Activated naive CD8-positive, alpha-beta T cell treated with anti-CD3 and anti-CD28 coated beads for 36 hours (primary cell): ENCODE measurements at places on chromosomes 4 and X. TPM values are rescaled to one million over a fixed set of nuclear protein-coding genes. Genes with fewer than 3 reads are reported as not detected.

DNA sequence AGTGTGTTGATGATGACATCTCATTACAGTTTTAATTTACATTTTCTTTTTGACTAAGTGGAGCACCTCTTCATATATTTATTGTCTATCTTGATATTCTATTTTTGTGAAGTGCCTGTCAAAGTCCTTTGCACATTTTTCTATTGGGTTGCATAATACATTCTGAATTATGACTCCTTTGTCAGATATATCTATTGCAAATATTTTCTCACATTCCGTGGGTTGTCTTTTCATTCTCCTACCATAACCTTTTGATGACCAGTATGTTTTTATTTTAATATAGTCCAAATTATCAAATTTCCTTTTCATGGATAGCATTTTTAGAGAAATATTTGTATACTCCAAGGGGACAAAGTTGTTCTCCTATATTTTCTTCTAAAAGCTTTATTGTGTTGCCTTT lies 126.4 kb downstream of the PJA1 start:
- DNase-seq = no peak

Gene HGFAC
- total RNA-seq = not detected

DNA sequence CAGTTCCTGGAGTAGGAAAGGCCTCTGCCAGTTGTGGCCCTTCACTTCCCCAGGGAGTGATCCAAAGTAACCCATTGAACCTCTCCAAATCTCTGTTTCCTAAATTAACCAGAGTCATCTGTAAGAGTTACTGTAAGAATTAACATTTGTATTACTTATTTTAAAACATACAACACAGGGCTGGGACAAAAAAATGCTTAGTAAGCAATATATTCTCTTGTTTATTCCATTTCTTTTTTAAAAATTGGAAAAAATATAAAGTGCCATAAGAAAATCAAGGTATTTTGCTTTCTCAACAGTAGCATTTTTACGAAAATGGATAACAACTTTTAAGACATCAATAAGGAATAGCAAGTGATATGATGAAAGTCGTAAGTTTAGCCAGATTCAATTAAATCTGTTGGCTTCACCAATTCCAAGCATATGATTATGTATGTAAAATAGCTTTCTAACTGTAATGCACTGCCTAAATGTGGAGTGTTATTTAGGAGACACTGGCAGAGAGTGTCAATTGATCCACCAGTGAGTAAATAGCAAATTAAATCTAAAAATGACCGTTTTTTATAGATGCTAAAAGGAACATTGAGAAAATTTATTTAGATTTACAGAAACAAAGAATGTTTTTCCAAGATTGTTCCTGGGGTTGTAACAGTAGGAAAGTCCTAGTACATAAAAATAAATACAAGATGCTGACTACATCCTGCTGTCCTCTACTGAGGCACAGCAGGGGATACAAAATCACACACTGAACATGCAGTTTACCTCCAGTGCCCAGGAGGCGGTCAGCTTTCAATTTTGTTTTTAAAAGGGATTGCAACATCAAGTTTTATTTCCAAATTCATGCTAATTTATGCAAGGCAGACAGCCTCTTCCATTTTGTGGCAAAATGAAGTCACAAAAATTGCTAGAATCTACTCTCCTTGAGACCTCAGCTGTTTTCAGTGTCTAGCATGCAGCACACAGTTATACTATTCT lies 53.7 kb downstream of the GPM6A start:
- no peak for DNase-seq

DNA sequence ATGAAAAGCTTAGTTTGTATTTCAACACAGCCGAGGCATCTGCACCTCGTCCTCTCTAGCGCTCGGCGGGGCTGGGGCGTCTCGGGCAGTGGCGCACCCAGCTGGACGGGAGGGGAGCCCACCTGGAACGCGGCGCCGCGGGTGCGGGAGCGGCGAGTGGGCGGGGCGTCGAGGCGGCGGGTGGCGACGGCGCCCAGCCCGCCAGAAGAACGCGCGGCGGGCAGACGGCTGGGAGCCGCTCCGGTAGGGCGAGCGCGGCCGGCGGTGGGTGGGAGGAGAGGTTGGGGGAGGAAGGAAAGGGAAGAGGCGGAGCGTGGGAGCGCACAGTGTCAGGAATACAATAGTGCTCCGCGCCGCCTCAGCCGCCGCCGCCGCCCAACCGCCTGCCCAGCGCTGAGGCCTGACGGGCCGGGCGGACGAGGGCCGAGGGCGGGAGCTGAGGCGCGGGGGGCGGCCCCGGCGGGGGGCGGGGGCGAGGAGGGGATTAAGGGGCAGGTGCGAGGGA lies at the start of gene JADE3:
TSS of gene JADE3 (plus strand) at position 324 of the 505 bp plus-strand sequence. CDS start 72,474 bp downstream, outside the sequence.
- DNase-seq = peak; percentile 36

GRCh38 chr4:184657144-184657543 lies 7.6 kb downstream of the PRIMPOL start:
- no peak for DNase-seq

DNA sequence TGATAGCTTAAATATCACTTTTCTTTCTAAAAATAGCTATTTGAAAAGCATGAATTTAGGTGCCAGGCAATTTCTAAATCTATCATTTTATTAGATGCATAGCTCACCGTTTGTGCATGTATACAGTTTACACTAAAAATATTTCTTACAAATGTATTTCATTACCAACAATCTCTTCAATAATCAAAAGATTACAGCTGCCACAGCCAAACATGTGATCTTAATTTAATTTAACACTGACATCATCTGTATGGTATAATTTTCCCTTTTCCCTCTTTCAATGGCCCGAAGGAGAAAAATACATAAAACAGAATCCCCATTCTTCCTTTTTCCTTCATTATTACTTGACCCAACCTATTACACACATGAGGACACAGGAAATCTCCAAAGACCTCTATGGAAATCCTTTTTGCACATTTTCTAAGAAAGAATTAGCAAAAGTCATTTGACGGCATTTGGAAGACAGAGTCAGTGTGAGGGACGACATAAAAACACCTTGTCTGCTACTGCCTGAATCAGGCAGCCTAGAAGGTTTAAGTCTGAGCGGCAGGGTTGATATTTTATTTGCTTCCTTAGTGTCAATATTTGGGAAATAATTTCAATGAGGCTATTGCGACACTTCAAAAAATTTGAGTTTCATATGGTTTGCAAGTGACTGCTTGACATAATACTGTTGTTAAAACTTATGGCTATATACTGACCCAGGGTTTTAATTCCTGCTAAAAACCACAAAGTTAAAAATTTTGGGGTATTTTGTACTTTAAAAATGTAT lies 111.2 kb downstream of the TTC29 start:
- no peak for DNase-seq

GRCh38 chr4:11420327-11420726 lies 8.4 kb downstream of the HS3ST1 start:
- DNase-seq = no peak

DNA sequence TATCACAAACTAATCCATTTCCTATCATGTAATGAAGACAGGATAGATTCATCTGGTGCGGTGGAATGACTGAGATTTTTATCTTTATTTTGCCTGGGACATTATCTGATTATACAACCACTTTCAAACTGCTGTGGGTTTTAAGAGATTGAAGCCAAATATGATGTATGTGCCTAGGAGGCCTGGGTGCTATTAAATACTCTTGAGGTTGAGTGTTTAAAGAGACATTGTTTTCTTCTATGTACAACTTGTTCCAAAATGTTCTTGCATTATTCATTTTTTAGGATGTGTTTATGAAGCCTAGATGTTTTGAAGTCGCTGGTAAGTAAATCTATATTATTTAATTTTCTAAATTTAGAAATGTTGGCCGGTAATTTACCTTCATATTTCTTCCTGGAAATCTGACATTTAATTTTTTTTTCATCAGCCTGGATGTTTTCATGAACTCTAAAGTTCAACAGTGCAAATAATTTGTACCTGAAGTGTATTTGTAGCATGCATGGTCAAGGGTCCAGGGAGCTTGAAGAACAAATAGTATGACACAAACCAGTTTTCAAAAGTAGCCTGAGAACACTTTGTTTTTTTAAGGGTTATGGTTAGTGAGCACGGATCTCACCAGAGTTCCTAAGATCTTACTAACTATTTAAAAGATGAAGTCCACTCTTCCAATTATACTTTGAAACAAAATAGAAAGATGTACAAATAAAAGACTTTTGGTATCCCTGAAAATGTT lies 72.8 kb upstream of the ATP8A1 start:
- DNase-seq = no peak

DNA sequence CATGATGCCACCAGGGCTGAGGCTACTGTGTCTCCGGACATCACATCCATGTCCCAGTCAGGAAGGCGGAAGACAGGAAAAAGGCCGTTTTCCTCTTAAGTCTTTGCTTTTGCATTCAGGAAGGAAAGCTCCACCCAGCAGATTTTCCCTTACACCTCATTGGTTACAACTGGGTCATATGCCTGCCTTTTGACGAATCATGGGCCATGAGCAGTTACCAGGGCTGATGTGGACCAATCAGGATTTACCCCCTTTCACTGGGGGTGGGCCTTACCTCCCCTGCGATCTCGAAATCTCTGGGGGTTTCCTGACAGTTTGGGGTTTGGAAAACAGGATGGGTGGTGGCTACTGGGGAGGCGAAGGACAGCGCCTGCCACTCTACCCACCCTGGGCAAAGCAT lies 52.5 kb upstream of the GRPEL1 start:
- no peak for DNase-seq

GRCh38 chrX:102558607-102559006 lies 40.7 kb upstream of the ARMCX5 start:
- no peak for DNase-seq

Gene MFAP3L
- total RNA-seq = 2.2 TPM

Gene NEXMIF
- total RNA-seq = 1.1 TPM

Gene DCAF12L2
- total RNA-seq = not detected

Gene DUSP21
- not detected for total RNA-seq

DNA sequence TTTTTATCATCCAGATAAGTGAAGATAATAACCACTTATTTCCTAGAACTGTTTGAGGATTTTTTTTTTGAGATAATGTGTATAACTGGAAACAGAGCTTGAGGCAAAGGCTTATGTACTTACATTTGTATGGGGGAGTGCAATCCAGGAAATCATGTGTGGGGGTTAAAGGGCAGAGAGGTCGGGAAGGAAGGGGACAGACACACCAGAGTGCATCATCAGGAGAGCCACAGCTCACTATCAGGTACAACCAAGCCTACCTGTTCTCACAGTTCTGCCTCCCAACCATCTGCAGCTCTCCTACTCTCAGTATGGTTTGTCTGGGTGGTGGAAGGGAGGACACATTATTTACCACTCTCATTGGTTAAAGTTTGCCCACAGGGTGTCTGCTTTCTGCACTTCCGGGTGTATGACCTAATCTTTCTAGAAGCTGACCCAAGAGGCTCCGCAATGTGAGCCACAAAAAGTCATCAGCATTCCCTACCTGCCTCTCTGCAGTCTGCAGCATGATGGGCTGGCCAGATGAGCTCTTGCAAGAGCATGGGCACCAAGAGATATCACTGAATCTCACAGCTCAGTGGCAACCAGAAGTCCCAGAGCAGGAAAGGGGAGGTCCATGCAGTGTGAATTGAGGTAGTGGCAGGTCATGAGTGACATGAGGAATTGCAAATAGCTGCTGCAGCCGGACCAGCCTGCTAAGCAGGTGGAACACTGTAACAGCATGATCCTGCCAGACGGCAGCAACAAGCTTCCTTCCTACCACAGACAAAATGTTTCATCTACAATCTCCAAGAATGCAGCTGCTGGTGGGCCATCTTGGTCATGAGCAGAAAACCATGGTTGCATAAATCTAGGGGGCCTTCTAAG lies 36.9 kb upstream of the SPRY1 start:
- no peak for DNase-seq

GRCh38 chr4:66430856-66431255 lies 760.6 kb upstream of the EPHA5 start:
- no peak for DNase-seq

- no peak for DNase-seq
Measured at GRCh38 chrX:82748906-82749505, 759.1 kb upstream of the POU3F4 start.

Gene RAB28
- 13.6 TPM for total RNA-seq

Gene DDX3X
- 291 TPM for total RNA-seq

Gene BEX5
- 3.7 TPM for total RNA-seq

- DNase-seq = no peak
Measured at GRCh38 chrX:139224953-139225665, 305.4 kb upstream of the F9 start.

- no peak for DNase-seq
Measured at GRCh38 chr4:113145519-113146291, 96.3 kb downstream of the ANK2 start.

Gene LONRF3
- 5.1 TPM for total RNA-seq

DNA sequence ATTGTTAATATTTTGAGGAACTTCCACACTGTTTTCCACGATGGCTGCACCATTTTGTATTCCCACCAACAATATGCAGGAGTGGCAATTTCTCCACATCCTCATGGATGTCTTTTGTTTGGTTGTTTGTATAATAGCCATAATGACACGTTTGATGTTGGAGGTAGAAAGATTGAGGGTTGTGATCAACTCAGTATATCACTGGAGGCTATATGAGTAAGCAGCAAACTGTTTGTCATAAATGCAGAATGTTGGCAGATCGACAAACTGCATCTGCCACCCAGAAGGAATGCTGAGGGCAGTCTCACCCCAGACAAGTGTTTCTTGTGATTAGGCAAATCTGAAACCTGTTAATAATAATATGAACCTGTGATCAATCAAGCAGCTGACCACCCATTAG lies 243.9 kb upstream of the WDFY3 start:
- DNase-seq = no peak

- no peak for DNase-seq
Measured at GRCh38 chrX:101220662-101221260, 1.2 kb downstream of the DRP2 start.

DNA sequence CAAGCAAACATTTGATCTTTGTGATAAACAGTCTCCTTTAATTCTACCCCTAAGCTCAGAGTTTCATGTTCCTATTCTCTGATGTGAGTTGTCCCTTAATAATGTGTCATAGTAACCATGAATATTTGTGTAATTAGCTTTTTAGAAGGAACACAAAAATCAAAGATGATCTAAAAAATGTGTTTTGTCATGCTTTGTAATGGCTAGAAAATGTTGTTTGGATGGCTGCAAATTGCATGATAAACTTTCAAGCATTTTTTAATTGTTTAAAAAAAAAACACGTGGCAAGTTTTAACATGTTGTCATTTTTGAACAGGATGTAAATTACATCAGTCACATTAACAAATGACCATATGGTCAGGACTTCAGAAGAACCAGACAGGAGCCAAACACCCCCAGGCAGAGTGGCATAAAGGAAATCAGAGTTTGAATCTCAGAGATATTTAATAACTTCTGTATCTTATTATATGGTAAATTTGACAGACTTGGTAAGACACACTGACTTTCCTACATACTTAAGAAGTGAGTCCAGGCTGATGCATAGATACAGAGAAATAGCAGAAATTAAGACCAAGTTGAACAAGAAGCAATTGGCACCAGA lies 223.9 kb upstream of the VEGFC start:
- no peak for DNase-seq

DNA sequence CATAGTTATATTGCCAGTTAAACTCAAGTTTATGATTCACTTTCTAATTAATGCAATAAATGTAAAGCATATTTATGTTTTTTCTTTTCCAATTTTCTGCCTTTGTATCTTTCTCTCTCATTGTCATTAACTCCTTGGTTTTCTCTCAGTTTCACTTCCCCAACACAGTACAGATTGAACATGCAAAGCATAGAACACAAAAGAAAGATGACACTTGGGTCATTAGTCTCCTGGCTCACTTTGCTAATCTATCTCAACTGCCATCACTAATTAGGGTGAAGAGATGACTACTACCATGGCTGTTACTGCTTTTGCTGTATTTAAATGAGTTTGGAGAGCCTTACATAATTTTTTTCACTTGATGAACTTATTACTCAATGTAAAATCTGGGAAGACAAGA lies 12.3 kb upstream of the NAA11 start:
- DNase-seq = no peak

- DNase-seq = no peak
Measured at GRCh38 chr4:169133932-169134331, 123.9 kb upstream of the CBR4 start.
